Hepatic stellate cell (primary cell): ENCODE measurements at places on chromosomes 12 and 14.

GRCh38 chr14:23566778-23567185 is 809 bp downstream of the AP1G2 start:
- peak; percentile 53 for DNase-seq

DNA sequence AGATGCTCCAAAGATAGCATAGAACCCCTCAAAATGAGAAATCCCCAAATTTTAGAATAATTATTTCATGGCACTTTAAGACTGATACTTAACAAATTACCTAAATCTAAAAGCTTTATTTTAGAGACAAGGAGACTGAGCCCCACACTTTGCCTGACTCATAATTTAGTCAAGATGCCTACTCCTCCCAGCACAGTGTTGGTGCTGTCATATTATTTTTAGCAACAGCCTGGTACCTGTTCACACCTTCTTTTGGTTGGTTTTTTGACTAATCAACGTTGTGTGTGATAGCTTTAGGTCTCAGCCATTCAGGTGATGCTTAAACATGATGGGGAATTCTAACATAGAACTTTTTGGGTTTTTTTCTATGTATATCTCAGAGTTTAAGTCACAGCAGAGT is 120.2 kb downstream of the SEC23A start:
- DNase-seq: no peak

DNA sequence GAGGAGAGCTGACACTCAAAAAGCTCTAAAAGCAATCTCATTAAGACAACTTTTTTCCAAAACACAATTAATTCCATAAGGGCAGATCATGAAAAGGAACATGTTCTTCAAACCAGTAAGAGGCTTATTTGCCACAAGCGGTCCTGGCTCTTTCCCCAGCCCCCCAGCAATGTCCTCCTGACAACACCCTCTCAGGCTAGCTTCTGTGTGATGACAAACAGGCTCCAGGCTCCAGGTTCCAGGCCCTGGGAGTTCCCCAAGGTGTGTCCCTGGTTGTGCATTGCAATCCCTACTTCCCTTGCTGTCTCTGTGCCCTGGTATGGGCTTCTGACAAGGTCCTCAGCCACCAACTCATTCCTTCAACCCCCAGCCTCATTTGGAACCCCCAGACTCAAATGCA is 8.9 kb downstream of the HVCN1 start:
- DNase-seq: no peak

DNA sequence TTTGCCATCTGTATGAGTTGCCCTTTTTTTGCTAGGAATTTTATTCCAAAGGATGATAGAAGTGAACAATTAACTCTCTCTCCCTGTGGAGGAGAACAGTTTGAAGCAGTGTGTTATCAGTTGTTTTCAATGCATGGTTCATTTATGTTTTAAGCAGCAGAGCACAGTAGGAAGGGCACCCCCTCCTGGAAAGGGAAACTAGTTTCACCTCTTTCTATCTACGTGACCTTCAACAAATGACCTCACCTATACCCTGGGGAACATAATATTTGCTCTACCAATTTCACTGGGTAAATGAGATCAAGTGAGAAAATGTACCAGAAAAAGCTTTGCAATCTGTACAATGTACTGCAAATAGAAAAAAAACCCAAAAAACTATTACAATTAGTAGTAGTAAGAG is 5.4 kb upstream of the DCP1B start:
- DNase-seq: no peak

- peak; percentile 63 for DNase-seq
Measured at GRCh38 chr12:96258104-96258961, 64.2 kb downstream of the ELK3 start.

DNA sequence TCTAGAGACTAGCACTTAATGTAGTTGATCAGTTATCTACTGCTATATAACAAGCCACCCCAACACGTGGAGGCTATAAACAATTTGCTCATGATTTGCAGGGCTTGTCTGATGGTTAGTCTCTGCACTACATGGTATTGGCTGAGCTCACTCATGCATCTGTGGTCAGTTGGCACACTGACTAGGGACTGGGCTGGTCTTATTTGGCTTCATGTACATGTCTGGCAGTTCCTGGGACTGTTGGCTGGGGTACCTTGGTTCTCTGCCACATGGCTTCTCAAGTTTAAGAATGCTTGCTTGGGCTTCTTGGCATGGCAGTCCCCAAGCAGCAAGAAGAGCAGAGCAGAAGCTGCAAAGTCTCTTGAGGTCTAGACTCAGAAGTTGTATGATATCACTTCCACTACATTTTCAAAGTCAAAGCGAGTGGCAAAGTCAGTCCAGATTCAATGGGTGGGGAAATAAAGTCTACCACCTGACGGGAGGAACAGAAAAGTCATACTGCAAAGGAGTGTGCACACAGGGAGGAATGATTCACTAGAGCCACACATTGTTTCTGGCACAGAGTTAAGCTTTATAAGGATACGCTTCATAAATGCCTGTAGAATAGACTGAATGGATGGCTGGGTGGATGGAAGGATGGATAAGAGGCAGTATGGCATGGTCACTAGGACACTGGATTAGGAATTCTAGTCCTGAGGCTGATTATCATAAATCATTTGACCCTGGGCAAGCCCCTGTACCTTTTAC is 44.8 kb upstream of the PTHLH start:
- no peak for DNase-seq

- no peak for DNase-seq
Measured at GRCh38 chr12:60162988-60163720, 567.3 kb downstream of the SLC16A7 start.

DNA sequence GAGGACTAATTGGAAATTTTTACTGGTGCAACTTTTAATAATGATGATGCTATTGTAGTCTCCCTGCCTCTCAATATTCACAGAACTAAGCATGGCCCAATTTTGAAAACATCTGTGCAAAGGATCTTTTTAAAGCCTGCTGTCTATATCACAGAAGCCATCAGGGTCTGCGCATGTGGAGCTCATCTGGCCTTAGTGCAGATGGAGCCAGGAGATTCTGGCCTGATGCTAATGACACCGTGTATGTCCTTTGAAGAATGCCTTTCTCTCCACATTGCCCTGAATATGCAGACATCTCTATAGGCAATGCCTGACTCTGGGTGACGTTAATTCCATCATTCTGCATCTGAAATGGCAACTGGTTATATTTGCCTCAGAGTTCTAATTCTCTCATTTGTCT is 1205.9 kb downstream of the AACS start:
- no peak for DNase-seq

- no peak for DNase-seq
Measured at GRCh38 chr14:78834766-78835451, 664.7 kb downstream of the NRXN3 start.

DNA sequence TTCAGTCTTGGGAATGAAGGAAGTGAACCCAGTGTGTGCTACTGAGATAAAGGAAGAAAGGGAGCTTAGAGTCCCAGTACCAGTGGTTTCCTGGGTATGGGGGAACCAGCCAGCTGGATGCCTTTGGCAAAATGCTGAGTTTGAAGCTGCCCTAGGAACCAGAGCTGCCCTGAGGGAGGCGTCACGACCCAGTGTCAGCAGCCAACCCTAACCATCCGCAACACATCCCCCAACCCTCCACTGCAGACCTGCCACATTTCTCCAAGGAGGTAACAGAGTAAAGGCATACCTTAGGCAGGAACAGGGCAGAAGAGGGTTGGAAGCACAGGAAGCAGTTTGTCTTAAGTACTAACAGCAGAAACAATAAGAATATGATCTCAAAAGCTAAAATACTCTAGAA is 28.6 kb downstream of the PRDM4 start:
- DNase-seq: no peak

- no peak for DNase-seq
Measured at GRCh38 chr12:42145552-42146215, 1.0 kb upstream of the GXYLT1 start.

DNA sequence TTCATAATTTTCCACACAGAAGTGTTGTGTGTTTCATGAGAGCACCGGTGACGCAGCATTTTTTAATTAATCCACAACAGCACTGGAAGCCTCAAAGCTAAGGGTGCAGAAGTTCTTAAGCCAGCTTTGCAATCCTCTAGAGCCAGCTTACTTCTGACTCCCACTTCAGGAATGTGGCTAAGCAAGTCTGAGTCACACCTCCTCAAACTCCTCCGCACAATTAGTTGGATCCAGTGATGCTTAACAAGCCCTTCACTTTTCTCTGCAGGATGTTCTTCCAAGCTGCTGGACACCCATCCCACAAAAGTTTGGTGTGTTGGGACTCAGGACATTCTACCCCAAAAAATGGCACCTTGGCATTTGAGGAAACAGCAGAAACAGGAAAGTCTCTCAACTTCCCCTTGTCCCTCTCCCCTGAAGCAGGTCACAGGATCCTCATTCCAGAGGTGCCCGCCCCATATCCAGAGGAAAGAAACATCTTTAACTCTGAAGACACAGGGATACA is 210.0 kb downstream of the PPM1H start:
- peak; percentile 69 for DNase-seq

DNA sequence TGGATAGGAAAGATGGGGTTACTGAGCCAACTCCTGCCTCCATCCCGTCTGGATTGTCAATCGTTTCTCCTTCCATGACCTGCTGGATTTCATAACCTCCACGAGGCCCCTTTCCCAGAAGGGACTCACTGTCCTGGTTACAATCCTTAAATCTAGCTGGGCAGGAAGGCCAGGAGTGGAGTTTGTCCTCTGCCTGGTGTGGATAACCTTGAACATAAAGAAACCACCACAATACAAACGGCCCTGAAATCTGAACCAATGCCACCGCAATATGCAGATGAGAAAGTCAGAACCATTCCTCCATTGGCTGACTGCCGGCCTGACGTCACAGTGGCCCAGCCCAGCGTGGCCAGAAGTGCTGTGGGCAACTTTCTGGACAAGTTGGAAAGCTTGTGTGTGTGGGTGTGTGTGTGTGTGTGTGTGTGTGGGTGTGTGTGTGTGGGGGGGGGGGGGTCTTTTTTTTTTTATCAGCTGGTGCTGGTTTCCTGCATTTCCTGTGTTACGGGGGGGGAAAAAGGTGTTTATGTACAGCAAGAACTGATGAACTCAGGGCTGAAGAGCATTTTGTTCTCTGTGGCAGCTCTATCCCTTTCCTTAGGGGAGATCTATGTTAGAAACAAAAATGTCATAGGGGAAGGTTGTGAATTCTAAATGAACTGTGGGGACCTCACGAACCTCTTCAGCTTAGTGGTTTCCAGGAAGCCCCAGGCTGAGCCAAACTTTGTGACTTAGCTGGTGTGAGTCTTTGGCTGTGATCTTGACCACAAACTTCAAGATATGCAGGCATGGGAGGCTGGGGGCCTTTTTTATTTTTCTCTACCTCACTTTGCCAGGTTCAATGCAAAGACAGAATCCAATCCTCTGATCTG is 81.6 kb upstream of the MED13L start:
- DNase-seq: peak; percentile 91

DNA sequence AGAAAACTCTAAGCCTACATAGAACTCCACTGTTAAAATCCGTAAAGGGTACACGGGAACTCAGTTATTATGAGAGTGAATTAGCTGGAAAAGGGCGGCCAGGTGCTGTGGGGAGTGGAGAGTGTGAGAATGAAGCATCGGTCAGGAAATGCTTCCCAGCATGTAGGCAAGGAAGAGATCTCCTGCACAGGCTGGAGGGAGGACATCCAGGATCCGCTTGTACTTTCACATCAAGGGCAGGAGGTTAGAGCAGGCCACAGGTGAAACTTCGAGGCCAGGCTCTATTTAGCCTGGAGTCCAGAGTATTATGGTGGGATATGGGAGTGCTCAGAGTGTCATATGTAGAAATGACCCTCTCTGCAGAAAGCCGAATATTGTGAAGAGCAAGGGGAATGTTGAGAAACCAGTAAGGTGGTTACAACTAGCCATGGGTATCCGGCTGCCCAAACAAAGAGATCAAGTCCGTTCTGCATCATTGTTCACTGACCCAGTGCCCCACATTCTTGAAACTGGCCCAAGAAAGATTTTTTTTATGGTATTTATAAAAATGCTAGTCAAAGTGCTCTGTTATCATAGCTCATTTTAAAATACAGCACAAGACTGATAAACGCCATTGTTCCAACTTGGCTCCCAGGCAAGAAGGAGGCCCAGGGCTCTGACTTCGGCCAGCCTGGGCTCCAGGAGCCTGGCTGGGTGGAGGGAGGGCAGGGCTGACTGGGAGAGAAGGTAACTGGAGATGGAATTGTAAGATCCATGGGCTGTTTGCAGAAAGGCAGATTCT is 79.4 kb upstream of the HIF1A start:
- no peak for DNase-seq

DNA sequence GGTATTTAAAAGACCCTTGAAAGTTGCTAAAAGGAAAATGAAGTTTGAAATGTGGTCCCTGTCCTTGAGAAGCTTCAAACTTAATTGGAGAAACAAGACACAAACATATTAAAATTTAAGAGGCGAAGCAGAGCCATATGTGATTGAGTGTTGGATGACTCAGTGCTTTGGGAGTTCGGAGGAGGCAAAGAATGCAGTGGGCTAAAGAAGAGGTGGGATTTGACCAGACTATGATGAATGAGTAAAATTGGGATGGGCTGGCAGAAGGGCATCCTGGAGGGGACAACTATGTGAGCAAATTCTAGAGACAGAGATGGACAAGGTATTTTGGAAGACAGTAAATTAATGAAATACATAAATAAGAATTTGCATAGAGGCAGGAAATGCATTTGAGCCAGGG is 358.6 kb downstream of the EGLN3 start:
- DNase-seq: no peak

GRCh38 chr12:111312016-111312415 is 56.9 kb downstream of the PHETA1 start:
- no peak for DNase-seq

DNA sequence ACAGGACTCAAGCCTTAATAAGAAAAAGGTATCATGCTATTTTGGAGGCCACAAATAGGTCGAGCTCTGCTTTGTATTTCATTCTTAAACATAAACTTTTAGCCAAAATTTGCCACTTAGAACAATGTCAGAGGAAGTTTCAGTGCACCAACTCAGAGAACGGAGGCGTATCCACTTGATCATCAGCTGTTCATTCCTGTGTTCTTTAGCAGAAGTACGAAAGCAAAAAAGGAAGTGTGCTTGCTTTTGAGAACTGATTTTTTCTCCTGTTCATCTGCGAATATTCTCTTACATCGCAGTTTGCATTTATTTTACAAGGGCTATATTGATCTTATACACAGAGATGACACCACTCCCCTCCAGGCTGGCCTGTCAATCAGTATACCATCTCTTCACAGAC is 188.6 kb upstream of the SOX5 start:
- DNase-seq: no peak

DNA sequence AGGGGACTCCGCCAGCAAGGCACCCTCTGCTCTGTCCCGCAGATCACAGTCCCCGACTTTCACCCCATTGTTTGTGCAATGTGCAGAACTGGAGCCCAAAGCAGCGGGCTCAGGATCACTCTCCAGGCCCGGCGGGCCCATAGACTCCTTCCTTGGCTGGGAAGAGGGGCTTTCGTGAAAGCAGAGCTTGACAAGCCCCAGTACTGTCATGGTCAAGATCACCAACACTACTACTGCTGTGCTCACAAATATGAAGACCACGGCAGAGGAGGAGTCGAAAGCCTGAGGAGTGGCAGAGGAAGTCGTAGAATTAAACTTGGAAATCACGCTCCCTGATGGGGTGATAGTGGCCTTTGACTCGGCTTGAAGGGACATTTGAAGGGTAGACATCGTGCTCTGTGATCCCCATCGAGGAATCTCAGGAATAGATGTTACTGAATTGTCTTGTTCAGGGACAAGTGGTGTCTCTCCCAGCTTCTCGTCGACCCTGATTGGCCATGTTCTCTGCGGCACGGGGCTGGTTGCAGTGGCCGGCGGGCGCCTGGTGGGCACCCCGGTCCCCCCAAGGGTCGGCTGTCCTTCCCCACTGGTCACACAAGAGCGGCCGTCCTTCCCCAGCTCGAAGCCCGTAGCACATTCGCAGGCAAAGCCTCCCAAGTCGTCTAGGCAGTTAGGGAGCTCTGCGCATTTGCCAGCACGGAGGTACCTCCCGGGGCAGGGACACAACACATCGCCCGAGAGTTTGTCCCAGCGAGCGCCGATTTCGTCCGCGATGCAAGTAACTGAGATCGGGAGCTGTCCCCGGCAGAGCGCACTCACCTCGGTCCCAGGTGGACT is 1.1 kb downstream of the CLEC14A start:
- no peak for DNase-seq
